ENCODE measurements at places on chromosomes 3 and 15.

DNA sequence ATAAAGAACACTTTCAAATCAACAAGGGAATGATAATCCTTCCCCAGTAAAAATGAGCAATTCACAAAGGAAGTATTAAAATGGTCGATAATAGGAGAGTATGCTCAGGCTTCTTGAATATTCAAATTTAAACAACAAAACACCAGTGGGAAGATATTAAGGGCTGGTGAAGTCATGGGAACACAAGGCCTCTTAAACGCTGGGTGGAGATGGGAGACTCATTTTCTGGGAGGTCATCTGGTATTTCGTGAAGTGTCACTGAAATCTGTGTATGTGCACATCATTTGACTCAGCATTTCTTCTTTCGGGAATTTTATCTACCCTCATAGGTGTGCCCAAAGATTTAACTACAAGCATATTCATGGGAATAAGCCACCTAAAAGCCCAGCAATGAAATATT is 40.1 kb upstream of the CTXND1 start:
- DNase-seq = no peak

- DNase-seq = no peak
Measured at GRCh38 chr3:14570864-14571263, 30.7 kb upstream of the GRIP2 start.

DNA sequence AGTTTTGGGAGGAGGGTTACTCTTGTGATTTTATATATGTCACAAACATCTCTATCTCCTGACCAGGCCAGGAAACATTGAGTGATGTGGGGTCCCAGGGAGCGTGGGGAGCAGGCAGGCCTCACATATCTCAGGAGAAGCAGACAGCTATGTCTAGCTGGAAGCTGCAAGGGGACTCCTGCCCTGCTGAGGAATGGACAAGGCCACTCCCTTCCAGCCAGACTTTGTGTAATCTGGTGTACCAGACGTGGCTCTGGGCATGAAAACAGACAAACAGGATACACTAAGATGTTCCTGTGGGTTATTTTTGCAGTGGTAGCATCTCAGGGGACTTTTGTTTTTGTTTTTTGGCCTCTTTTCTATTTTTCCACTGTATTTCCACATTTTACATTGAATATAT is 23.2 kb downstream of the CYP8B1 start:
- DNase-seq = no peak

DNA sequence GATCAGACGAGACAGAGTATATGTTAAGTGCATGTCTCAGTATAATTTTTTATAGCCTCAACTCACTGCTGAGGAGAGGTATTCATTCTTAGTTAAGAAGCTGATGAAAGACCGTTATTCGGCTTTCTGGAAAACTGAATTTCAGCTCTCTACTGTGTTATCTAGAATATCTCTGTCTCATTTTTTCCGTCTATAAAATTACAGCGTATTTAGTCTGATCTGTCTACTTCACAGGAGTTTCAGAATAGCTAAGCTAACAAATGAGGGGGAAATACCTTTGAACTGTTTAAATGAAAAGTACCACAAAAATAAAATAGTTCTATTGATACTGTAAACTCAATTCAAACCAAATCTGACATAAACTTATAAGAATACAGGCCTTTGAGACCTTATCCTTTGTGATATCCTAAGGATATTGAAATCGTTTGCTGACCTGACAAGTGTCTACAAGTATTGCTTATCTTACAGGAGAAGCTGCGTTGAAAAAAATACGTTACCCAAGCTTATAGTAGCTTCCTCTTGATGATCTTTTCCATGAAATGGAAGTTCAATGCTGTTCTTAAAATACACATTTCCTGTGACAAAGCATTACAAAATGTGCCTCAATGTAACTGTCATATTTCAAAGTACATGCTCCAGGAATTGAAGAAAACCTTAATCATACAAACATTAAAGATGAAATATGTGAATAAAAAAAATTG is 104.6 kb downstream of the IL1RAP start:
- DNase-seq = no peak

DNA sequence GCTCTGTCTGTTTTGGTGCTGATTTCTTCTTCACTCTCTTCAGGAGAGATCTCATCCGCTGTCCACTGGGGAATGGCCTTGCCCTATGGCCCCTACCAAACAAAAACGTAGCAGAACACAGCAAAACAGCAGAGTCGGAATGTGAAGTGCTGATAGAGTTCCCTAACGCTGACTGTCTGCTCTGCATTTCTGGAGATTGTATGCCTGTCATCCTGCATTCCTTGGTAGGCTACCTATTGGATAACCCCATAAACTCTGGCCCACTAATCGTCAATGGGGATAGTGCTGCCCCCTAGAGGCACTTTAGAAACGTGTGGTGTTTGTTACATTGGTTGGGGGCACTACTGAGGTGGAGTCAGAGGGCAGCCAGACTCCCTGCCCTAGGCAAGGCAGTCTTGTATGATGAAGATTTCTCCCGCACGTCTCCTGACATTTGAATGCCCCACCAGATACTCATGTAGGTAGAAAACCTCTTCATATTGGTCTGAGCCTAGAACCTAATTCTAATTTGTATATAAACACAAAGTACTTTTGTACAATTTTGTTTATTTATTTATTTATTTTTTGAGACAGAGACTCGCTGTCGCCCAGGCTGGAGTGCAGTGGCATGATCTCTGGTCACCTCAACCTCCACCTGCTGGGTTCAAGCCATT is 15.6 kb upstream of the MAGEF1 start:
- DNase-seq = peak; percentile 76

- DNase-seq = no peak
Measured at GRCh38 chr15:50123861-50124557, 5.0 kb upstream of the ATP8B4 start.

DNA sequence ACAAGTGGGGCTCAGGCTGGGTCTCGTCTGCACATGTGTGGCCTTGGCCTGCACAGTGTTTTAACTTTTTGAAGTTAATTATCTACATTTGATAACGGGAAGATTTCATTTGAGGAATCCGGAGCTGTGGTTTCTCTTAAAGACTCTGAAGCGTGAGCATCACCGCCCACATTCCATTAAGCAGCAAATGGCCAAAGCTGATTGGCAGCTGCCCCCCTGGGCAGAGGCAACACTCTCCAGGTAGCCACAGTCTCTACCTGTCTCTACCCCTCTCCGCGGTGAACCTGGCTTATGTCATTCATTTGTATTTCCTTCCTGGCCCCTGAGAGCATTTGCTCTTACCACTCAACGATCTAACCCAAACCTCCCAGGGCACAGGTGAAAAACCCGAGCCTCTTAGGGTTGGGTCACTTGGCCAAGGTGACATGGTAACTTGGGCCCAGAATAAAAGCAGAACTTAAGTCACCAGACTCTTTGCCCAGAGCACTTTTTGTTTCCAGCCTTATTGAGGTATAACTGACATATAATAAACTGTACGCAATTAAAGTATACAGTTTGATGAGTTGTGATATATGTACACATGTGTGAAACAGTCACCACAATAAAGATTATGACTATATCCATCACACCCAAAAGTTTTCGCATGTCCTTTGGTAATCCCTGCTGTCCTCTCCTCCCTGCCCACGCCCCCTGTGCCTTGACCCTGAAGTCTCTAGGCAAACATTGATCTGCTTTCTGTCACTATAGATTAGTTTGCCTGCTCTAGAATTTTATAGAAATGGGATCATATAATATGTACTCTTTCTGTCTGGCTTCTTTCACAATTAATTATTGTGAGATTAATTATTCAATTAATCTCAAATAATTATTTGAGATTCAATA is 245.7 kb upstream of the HES1 start:
- DNase-seq = no peak

GRCh38 chr3:11613851-11614487 is 29.7 kb downstream of the VGLL4 start:
- DNase-seq = no peak

DNA sequence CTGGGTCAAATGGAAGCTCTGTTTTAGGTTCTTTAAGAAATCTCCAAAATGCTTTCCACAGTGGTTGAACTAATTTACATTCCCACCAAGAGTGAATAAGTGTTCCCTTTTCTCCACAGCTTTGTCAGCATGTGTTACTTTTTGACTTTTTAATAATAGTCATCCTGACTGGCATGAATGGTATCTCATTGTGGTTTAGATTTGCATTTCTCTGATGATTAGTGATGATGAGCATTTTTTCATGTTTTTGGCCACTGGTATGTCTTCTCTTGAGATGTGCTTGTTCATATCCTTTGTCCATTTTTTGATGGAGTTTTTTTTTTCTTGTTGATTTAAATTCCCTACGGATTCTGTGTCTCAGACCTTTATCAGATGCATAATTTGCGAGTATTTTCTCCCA is 745.0 kb upstream of the BCHE start:
- peak; percentile 87 for DNase-seq

- DNase-seq = no peak
Measured at GRCh38 chr3:101096444-101096843, 103.2 kb upstream of the ABI3BP start.

DNA sequence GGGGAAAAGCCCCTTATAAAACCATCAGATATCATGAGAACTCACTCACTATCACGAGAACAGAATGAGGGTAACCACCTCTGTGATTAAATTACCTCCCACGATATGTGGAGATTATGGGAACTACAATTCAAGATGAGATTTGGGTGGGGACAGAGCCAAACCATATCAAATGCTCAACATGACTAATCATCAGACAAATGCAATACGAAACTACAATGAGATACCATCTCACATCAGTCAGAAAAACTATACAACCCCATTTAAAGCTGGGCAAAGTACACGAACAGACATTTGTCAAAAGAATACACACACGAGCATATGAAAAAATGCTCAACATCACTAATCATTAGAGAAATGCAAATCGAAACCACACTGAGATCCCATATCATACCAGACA is 67.7 kb downstream of the SCAPER start:
- DNase-seq = no peak

GRCh38 chr15:68471541-68471940 is 39.6 kb upstream of the ITGA11 start:
- DNase-seq = no peak

GRCh38 chr3:4752201-4753072 is 226.8 kb upstream of the BHLHE40 start:
- peak; percentile 56 for DNase-seq

- DNase-seq = no peak
Measured at GRCh38 chr3:172189213-172189612, 149.8 kb downstream of the FNDC3B start.

- DNase-seq = no peak
Measured at GRCh38 chr3:175179055-175179454, 319.9 kb downstream of the NAALADL2 start.

DNA sequence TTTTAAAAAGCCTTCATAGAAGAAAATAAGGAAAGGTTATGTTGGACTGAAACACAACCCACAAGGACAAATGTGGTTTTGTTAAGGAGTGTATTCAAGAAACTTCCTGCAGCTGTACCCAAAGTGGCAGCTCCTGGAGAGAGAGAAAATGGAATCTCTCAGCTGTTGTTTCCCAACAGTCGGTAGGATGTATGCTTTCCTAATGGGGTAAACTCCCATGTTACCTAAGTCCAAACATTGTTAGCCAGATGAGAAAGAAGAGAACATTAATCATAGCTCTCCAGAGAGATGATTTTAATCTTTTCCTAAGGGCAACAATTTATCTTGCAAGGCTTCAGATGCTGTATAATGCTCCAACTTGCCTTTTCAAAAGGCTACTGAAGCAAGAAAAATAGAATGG is 22.6 kb upstream of the TEX9 start:
- no peak for DNase-seq

DNA sequence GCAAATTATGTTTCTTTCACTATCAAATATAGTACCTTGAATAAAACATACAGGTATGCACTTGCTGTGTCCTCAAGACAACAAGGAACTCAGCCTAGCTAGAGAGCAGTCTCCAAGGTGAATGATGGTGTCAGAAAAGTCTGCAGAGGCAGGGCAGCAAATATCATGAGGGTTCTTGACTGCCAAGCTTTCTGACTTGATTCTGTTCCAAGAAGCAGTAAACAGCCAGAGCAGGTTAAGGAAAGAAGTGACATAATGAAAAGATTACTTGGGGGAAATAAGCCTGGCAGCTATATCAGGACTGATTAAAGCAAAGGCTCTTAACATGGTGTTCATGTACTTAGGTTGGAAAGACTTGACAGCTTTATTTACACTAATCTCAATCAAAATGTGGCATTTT is 192.2 kb upstream of the GADL1 start:
- no peak for DNase-seq

GRCh38 chr3:39762537-39763070 is 46.8 kb upstream of the MYRIP start:
- DNase-seq = no peak

- peak; percentile 17 for DNase-seq
Measured at GRCh38 chr3:62655056-62655690, 220.0 kb downstream of the CADPS start.

DNA sequence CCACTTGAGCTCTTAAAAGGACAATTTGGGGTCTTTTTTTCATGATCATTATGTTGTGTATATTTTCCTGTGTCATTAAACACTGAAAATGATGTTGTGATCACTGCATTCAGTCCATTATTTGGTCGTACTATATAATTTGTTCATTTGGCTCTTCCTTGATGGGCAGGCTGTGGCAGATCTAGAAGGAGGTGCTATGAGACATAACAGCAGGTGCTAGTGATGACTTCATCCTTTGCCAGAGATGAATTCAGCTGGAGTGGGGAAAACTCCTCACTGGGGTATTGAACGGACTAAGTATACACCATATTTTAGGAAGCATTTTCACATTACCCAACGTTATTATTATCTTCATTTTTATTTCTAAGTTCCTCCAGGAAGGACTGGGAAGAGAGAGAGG is 12.0 kb downstream of the CMTM7 start:
- DNase-seq = no peak

- DNase-seq = no peak
Measured at GRCh38 chr3:177811112-177811511, 613.8 kb upstream of the TBL1XR1 start.

DNA sequence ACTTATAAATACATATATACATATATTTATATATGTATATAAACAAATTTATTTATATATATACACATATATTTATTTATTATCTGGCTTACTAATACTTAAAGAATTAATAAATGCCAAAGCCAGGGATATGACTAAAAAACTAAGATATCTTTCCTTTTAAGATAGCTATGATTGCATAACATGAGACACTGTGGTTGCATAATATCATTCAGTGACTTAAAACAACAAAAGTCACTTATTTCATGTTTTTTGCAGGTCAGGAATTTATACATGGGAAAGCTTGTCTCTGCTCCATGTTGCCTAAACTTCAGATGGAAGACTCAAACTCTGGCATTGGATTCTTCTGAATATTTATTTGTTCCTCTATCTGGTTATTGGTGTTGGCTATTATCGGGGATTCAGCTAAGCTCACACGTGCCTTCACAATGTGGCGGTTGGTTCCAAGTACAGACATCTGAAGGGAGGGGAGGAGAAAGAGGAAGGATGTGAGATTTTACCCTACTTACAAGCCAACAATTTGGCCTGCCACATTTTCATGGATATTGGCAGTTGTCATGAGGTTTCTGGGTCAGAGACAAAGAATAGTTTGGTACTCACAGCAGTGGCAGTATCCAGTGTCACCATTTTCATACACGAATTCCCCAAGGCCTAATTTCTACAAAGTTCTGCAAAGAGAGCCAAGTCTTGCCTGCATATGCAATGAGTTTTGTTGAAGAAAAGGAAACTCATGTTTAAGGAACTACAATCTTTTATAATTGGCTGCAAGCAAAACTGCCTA is 381.6 kb downstream of the EPHA3 start:
- DNase-seq = no peak

Data from fibroblast of skin of scalp (primary cell).